ENCODE measurements at places on chromosomes 6 and 20.

DNA sequence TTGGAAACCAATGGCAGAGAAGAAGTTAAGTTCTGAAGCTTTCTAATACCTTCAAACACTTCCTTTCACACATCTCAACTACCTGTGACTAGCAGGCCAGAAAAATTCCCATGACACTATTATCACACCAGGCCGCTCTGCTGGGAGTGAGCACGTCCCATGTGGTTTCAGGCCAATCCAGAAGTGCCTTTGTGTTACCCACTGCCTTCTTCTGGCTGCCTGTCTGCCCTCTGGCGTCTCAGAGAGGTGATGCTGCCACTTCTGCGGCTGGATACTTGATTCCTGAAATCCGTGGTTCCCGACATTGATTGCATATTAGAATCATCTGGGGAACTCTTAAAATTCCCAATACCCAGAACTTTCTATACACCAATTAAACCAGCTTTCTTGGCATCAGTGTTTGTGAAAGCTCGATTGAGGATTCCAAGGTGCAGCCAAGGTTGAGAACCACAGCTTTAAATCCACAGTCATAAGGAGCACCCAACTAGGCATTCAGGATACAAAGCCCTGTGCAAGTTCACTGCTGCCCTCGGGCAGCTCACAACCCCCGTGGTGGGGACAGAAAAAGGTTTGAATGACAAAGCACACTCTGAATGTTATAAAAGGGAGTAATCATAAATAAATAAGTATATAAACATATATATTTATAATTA, 65.6 kb downstream of the STMND1 start:
- peak; percentile 4 for DNase-seq

GRCh38 chr6:166005944-166006899, 161.4 kb downstream of the TBXT start:
- no peak for DNase-seq

- DNase-seq = no peak
Observed at GRCh38 chr6:128495536-128496333, 24.7 kb downstream of the PTPRK start.

DNA sequence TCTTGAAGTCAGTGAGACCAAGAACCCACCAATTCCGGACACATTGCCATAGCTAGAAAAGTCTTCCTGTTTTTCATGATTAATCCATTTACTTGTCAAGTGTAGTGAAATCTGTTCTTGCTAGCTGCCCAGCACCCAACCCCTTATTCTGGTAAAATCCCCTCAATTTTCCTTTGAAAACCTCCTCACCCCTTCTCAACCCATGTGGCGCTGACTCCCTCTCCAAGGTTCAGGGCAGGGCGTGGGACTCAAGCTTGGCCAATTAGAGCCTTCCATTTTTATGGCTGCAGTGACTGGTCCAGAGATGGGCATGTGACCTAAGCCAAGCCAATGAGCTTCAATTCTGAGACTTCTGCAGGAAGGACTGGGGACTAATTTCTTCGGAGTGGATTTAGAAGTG, 9.8 kb upstream of the ZBP1 start:
- no peak for DNase-seq

- no peak for DNase-seq
Observed at GRCh38 chr6:168180548-168181011, 101.6 kb upstream of the FRMD1 start.

GRCh38 chr6:157985378-157986155, 3.9 kb downstream of the SYNJ2 start:
- no peak for DNase-seq

All from pulmonary artery endothelial cell (primary cell).